Stomach (tissue), 19 donors: ENCODE measurements at places on chromosomes 4 and X. TPM values are rescaled to one million over a fixed set of nuclear protein-coding genes. Genes with fewer than 3 reads are reported as not detected.

DNA sequence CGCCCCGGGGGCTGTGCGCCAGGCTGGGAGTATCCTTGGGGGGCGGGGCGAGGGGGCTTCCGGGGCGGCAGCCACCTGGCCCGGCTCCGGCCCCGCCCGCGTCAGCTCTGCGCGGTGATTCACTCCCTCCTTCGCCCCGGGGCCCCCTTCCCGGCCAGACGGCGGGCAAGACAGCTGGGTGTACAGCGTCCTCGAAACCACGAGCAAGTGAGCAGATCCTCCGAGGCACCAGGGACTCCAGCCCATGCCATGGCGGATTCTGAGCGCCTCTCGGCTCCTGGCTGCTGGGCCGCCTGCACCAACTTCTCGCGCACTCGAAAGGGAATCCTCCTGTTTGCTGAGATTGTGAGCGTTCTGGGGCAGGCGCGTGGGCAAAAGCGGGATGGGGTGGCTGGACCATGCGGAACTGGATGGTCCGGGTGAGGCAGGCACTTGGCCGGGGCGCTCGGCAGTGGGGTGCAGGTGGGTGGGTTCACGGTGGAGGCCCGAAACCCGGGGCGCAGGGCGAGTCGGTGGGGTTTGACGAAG is at the start of gene PLP2:
PLP2 (plus strand) TSS at position 147 of the 528 bp plus-strand sequence; CDS start at position 250, 103 bp downstream.
- DNase-seq: peak; percentile 83
- H3K27me3 ChIP-seq: no peaks in the 10 kb centered on the region
- H3K36me3 ChIP-seq: peaks cover 34% of the 10 kb centered on the region
- H3K4me3 ChIP-seq: peak within 1 kb of the TSS; percentile 61
- peak within 1 kb of the TSS; percentile 75 for H3K27ac ChIP-seq

GATA1 gene
- polyA plus RNA-seq: not detected

DNA sequence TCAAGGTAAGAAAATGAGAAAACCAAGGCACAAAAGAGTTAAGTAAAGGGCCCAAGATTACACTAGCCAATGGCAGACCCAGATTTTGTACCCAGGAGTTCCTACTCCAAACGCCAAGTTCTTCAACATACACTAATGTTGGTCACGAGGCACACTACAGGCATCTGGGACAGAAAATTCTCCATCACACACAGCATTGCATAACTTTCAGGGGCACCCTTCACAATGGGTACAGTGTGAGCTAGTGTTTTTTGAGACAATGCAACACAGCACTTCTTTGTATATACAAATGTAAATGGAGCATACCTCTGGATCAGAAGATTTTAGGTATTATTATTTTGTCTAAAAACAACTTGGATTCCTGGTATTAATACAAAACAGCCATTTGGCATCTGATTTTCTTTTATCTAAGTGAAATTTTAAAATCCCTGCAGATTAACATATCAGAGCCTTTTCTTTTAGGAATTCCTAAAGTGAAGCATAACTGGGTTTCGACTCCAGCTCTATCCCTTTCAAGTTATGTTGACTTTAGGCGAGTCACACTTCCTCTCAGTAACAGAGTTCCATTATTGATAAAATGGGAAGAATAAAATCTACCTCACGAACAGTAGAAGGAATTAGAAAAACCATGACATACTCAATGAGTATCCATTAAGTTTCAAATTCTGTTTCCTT is 41.1 kb downstream of the ADGRA3 start:
- no peaks in the 10 kb centered on the region for H3K27me3 ChIP-seq
- no peak overlapping the region for H3K27ac ChIP-seq
- no peak overlapping the region for H3K4me3 ChIP-seq
- DNase-seq: no peak
- H3K4me1 ChIP-seq: peaks cover 26% of the 10 kb centered on the region

F9 gene
- not detected for polyA plus RNA-seq

DNA sequence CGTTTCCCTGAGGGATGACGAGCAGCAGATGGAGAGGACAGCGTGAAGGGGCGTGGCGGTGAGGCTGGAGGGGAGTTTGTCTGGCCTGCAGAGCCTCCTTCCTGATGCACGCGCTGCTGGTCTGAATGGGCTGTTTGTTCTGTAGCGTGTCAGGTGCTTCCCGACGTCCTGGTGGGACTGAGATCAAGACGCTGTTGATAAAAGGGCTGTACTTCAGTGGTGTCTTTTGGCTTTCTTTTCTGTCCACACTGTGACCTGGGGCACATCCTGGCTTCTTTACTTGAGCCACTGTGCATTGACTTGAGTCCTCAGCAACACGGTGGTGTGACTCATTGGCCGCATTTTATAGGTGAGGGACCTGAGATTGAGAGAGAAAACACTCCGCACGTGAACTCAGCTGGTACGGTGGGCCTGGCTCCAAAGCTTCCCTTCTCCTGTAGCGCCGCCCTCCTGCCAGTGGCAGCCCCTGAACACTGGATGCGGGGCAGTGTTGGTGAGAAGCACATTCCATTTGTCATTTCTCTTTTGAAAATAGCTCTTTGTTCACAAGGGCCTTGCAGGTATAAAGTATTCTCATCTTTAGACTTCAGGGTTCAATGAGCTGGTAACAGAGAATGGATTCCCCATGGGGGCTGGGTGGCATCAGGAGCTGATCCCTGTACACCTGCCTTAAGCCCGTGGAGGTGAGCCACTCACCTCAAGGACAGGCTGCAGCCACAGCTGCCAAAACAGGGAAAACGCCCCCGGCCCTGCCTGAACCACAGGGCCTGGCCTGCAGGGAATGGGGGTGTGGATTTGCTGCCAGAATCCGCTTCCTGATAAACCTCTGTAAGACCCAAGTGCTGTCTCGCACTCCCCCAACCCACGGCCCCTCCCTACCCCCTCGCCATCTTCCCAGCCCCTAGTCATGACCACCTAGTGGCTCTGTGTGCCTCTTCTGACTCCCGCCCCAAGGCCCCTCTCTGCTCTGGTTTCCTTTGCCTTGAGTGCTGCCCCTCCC is 29.2 kb downstream of the NSG1 start:
- peaks cover 55% of the 10 kb centered on the region for H3K36me3 ChIP-seq
- H3K4me1 ChIP-seq: no peaks in the 10 kb centered on the region
- no peak overlapping the region for H3K27ac ChIP-seq
- no peak overlapping the region for H3K4me3 ChIP-seq
- no peaks in the 10 kb centered on the region for H3K27me3 ChIP-seq

DNA sequence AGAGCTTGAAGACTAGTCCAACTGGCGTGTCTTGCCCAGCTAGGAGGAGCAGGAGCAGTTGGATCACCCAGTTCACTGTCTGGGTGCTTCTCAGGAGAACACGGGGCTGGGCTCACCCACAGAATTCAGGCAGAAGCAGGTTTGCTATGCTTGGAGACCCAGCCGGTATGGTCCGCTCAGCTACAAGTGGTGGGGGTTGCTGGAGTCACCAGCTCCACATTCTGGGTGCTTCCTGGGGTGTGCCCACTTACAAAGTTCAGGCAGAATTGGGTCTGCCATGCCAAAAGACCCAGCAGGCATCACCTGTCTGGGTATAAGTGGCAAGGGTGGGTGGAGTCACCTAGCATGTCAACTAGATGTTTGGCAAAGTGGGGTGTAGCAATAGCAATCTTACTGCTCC is 1061.8 kb downstream of the PCDH19 start:
- H3K4me1 ChIP-seq: no peaks in the 10 kb centered on the region
- H3K27ac ChIP-seq: no peak overlapping the region
- no peaks in the 10 kb centered on the region for H3K36me3 ChIP-seq
- DNase-seq: no peak
- no peaks in the 10 kb centered on the region for H3K27me3 ChIP-seq

GRCh38 chr4:8377103-8378075 is 63.1 kb downstream of the ACOX3 start:
- H3K4me3 ChIP-seq: no peak overlapping the region
- H3K4me1 ChIP-seq: no peaks in the 10 kb centered on the region
- peaks cover 74% of the 10 kb centered on the region for H3K36me3 ChIP-seq
- no peak for DNase-seq
- no peaks in the 10 kb centered on the region for H3K27me3 ChIP-seq

- no peaks in the 10 kb centered on the region for H3K36me3 ChIP-seq
- H3K27ac ChIP-seq: no peak overlapping the region
- H3K4me3 ChIP-seq: no peak overlapping the region
- peaks cover 3% of the 10 kb centered on the region for H3K27me3 ChIP-seq
Measured at GRCh38 chr4:6450709-6451108, 21.7 kb downstream of the PPP2R2C start.

GRCh38 chrX:30851449-30851848 is 37.6 kb downstream of the TAB3 start:
- no peak for DNase-seq
- H3K27ac ChIP-seq: no peak overlapping the region
- H3K36me3 ChIP-seq: peaks cover 40% of the 10 kb centered on the region
- no peaks in the 10 kb centered on the region for H3K27me3 ChIP-seq
- no peaks in the 10 kb centered on the region for H3K4me1 ChIP-seq

DNA sequence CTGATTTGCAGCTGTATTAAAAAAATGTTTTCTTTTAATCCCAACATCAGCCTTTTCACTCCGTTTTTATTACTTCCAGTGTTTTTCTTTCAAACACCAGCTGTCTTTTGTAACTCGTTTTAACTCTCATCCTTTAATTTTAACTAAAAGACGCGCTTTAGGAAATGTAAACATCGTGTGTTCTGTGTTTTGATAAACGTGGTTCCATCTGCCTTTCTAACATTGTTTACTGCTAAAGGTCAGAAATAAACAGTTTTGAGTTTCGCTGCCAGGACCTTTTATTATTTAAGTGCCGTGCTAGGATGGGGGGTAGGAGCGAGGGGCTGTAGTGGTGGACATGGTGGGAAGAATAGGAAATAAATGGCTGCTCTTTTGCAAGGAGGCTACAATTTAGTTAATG is 1.5 kb downstream of the N4BP2 start:
- H3K4me1 ChIP-seq: peaks cover 26% of the 10 kb centered on the region
- no peak for DNase-seq
- peak overlapping the region; percentile 69 for H3K4me3 ChIP-seq
